BJ (cell line): ENCODE measurements at places on chromosomes 4 and X. TPM values are rescaled to one million over a fixed set of nuclear protein-coding genes. Genes with fewer than 3 reads are reported as not detected.

DNA sequence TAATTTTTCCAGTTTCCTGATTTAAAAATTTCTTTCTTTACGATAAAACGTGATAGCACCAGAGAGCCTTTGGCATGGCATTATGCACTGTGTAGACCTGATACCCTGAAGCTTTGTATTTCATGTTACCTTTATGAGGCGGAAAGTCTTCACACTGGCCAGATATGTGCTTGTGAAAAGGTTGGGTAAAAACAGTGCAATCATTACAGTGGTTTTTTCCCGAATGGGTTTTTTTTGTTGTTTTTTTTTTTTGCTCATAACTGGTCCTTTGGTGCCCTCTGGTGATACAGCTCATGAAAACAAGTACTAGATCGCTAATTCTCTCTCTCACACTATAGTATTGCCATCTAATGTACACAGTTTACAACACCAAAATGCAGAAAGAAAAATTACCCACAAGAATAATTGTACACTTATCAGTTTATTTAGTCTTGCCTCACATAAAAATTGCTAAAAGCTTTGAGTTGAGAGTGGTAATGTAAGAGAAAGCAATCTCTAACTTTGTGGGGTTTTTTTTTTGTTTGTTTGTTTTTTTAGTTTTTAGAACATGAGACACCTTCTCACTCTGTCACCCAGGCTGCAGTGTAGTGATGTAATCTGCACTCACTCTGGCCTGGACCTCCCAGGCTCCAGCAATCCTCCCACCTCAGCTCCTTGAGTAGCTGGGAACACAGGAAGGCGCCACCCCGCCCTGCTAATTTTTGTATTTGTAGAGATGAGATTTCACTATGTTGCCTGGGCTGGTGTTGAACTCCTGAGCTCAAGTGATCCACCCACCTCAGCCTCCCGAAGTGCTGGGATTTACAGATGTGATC, 21.3 kb downstream of the SPCS3 start:
- no peak for DNase-seq

GRCh38 chrX:20382518-20383297, 116.0 kb upstream of the RPS6KA3 start:
- DNase-seq, result no peak

GRCh38 chr4:70619778-70620177, 8.8 kb upstream of the ENAM start:
- no peak for DNase-seq

DNA sequence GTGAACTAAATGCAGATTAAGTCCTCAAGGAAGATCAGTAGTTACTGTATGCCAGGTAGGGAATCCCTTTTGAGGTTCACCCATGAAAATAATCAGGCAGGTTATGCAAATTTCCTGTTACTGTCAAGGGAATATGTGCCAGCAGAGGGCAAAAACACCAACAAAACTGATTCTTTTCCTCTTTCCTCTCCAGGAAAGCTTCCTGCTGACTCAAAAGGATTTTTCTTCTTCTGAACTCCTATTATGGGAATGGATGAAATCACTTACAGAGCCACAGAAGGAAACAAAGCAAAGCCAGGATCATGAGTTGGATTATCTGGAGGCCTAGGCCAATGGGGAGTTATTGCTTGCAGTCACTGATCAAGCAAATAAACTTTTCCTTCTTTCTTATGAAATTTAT, 49.7 kb downstream of the TMPRSS11F start:
- DNase-seq, result no peak

GRCh38 chr4:76016393-76016792, 6.9 kb downstream of the CXCL10 start:
- DNase-seq, result no peak

DNA sequence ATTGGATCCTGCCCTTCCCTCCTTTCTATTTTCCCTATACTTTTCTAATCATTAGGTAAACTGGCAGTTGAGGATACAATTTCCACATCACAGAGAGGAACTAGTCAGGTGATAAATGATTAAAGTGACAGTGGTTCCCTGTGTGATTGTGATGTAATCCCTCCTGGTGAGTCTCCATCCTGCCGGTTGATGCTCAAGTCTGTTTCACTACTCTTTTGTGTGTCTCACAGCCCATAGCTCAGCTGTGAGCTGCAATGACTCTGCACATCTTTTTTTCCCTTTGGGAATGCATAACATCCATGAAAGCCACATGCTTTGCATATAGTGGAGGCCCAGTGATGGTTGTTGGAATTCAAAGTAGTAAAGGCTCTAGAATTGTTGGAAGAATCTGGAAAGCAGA, 60.4 kb downstream of the CCNI start:
- DNase-seq, result no peak

GRCh38 chrX:22135171-22135711, 103.1 kb downstream of the PHEX start:
- DNase-seq, result no peak

DNA sequence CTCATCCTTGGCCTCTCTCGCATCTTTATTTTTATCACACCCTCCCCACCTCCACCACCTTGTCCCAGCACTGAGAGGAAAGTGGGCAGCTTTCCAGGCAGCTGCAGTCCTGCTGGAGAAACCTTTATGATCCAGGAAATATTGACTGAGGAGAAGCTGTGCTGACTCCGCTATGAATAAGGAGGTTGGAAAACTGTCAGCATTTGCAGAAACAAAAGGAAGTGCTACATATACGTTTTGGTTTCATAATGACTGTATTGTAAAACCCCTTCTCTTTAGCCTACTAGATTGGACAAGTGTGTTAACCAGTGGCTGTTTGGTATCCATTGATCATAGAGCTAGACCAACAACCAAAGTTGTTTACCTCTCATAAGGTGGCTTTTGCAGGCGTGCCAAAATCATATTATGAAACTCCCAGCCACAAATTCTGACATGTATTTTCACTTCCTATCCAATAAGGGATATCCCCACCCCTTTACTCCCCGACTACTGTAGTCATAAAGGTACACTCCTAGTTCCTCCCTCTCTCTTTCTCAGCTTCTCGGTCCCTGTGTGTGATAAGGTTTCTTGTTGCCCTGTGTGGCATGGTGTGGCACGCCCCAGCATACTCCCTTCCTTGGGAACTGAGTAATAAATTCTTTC, 88.4 kb downstream of the GPR143 start:
- DNase-seq, result no peak

The L1CAM gene
- polyA plus RNA-seq, result 23.5 and 62.0 TPM in 2 replicates

The ABLIM2 gene
- polyA plus RNA-seq, result 0.07 TPM in 1 of 2 replicates, not detected in the other

The TMEM47 gene
- polyA plus RNA-seq, result 56.9 and 97.9 TPM in 2 replicates

The NR3C2 gene
- 0.06 and 0.18 TPM in 2 replicates for polyA plus RNA-seq

The LDB2 gene
- polyA plus RNA-seq, result 79.7 and 97.9 TPM in 2 replicates

The XPNPEP2 gene
- polyA plus RNA-seq, result 0.16 and 0.32 TPM in 2 replicates

The NMU gene
- not detected in 2 replicates for polyA plus RNA-seq

The RAI2 gene
- polyA plus RNA-seq, result 0.04 TPM in 1 of 2 replicates, not detected in the other
